Caudate nucleus (tissue), 63 donors: ENCODE measurements at places on chromosomes 2 and 18.
A peak's percentile ranks its signal among the peaks of the same experiment; 100 is the strongest.

DNA sequence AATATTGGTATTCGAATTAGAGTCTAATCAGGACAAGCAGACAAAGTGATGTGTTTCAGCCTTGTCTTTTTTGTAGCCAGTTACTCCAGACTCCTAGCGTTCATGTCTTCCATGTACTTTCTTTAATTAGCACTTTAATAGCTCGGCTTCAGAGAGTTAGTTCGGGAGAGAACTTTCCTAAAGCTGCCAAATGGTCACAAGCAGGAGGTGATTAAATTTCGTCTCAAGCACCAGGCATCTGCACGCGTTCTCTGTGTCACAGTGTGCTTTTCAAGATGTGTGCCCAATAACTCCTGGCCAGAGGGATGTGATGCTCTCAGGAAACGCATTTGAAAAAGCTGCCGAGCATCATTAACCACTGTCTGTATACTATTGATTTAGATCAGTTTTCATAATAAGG is 790.8 kb downstream of the SOCS6 start:
- no peak for DNase-seq

DNA sequence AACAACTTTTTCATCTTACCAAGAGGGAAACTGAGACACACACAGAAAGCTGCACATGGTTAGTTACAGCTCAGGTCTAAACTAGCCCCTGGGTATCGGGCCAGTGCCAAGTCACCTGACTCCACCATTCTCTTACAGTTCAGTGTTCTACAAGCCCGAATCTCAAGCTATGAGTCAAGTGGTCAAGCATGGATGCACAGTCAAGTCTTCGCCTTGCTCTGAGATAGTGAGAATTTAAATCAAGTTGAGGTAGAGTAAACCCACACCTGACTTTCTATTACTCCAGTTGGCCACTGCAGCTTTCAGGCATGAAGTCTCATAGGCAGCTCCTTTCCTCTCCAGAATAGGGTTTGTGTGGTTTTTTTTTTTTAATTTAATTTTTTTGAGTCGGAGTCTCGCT is 34.5 kb upstream of the ARL5A start:
- no peak for DNase-seq

DNA sequence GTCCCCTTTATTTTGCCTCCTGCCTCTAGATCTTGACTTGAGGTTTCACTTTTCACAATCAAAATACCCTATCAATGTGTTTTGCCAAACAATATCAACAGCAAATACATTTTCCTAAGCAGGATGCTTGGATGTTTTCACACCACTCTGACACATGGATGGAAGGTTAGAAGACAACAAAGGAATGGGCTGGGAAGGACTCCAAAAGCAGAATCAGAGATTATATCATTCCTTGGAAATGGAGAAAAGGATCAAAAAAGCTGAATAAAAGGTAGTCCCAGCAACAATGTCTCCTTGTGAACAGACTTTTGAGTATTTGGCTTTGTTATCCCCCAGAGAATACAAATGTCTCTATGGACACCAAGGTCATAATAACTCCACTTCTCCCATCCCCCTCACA is 170.8 kb downstream of the ETAA1 start:
- DNase-seq, result no peak

DNA sequence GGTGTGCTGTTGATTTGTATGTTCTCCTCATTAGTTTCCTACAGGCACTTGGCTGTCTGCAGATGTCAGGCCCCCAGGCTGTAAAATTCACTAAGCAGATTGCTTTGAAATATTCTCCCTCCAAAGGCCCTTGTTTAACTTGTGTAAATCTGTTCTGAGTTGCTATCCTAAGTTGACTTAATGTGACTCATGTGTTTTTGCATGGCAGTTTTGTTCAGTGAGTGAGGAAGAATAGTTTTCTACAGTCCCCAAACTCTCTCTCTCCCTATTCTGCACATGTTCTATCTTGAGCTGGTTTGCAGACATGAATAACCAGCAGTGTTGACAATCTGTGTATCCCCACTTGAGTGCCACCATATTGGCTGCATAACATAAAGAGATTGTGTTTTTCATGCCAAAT is 1005.4 kb upstream of the DDX18 start:
- DNase-seq, result no peak

- no peak for DNase-seq
Measured at GRCh38 chr2:20148426-20148922, 76.5 kb downstream of the SDC1 start.

DNA sequence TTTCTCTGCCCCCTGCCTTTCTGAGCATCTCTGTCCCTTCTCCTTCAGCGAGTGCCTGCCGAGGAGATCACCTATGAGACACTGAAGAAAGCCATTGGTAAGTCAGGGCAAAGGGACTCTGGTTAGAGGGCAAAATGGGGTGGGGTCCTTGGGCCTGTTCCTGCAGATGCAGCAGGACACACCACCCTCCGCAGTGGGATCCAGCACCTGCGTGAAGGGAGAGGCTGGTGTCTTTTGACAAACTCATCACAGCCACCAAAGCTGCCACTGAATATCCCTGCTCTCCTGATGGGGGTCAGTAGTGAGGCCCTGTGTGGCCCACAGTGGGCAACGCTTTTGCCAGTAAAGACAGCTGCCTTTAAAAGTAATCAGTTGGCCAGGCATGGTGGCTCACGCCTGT is 18.7 kb downstream of the POMC start:
- DNase-seq, result no peak

DNA sequence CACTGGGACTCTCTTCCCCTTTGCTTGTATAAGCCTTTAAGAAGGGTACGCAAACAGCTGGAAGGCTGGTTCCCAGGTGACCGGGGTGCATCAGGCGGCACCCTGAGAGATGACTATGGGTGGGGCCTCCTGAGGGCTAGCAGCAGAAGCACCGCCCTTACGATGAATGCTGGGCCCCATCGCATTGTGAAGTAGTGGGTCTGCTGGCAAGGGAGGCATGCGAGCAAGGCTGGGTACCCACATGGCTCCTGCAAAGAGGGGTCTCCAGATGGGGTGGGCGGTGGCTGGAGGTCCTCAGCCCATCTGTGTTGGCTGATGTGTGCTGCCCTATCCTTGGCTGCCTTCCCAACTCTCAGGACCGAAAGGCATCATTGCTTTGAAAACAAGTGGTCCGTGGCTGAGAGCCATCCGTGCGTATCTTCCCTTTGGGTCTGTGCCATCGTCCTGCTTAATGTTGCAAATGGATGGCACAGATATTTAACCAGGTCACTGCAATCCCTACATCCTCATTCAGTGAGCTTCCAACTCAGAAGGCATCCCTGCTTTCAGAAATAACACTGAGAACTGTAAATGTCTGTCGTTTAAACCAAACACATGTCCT is 83.5 kb upstream of the GPC1 start:
- DNase-seq, result no peak

DNA sequence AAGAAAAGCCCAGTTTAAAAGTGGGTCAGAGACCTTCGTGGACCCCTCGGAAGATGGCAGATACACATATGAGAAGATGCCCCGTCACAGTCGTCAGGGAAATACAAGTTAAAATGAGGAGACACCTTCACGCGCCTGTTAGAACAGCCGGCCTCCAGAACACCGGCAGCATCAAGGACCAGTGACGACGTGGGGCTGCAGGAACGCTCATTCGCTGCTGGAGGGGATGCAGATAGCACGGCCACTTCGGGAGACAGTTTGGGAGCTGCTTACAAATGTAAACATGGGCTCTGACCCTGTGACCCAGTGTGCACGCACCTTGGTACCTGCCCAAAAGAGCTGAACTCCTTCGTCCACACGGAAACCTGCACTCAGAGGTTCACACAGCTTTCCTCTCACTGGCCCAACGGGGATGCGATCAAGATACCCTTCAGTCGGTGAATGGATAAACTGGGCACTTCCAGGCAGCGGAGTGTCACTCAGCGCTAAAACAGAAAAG is 83.7 kb upstream of the CTDP1 start:
- no peak for DNase-seq

- DNase-seq, result no peak
Measured at GRCh38 chr18:71443706-71444480, 1100.2 kb downstream of the CBLN2 start.

GRCh38 chr2:20378891-20379519 is 28.4 kb upstream of the PUM2 start:
- peak; percentile 78 for DNase-seq

DNA sequence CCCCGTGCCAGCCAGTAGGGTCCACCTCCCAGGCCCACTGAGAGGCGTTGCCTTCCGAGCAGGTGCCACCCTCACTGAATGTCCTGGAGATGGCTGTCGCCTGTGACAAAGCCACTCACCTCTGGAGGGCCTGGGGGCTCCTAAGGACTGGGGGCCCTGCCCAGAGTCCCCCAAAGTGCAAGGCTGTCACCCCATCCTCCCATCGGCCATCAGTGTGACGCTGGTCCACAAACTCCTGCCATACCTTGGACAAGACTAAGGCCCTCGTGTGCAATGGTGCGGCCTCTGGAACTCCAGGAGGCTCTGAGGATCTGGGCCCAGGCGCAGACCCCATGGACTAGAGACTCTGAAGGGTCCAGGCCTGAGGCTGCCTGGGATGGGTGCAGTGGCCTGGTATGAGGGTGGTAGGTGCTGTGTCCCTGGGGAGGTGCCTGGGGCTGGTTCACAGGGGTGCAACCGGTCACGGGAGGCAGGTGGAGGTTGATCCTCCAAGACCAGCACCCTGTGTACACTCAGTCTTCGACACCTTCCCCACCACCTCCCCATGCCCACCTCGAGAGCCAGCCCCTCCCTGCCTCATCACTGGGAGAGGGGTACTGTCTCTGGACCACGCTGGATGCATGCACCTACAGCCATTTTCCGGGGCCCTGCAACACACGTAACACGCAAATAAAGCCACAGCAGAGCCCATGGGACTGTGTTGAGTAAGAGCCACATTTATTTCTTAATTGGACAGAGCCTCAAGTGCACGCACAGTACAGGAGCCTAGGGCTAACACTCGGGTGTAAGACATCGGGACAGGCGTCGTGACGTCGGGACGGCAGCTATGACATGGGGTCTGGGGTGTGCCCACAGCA is 21.6 kb downstream of the AQP12A start:
- DNase-seq, result no peak

- no peak for DNase-seq
Measured at GRCh38 chr2:217013926-217014325, 154.1 kb upstream of the TNP1 start.

GRCh38 chr2:28716265-28716865 is 35.3 kb upstream of the PPP1CB start:
- no peak for DNase-seq

DNA sequence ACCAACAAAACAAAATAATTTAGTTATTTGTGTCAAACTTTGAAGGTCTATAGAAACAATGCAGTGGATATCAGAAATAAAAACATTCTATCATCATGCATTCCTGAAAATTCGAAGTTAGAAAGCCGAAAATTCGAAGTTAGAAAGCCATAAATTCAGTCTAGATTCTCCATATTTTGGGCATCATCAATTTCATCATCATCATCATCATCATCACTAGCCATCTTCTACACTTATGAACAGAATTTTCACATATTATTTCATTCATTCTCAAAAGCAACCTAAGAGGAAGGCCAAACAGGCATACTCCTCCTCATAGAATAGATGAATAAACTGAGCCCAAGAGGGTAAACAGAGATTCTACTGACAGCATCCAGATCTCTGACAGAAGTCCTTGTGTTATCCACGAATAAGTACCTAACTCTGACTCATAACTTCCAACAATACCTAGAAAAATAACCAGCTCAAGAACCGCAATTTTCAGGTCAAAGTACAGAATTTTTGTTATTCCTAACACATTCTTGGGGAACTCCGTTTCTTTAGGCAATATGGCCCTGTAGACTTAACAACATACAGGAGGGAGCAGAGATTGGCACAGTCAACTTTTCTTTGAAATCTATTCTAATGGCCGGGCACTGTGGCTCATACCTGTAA is 84.7 kb downstream of the TCF4 start:
- no peak for DNase-seq

- DNase-seq, result no peak
Measured at GRCh38 chr2:163877316-163877715, 141.5 kb upstream of the FIGN start.

- DNase-seq, result no peak
Measured at GRCh38 chr18:63149302-63149587, 170.3 kb downstream of the BCL2 start.

DNA sequence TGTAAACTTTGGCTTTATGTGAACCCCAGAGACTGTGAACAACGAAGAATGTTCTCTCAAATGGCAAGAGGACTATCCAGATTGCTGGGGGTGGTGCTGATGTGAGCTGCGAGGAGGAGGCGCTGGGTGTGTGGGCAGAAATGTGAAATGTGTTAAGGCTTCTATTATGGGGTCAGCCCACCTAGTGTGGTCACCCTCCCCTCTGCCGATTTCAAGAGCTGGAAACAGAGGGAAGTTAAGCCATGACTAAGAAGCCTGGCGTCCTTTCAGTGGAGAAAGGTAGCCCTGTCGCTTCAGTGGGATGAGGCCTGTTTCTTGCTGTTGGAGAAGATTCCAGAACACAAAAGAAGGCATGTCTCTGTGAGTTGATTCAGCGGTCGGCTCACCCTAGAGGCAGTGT is 89.0 kb upstream of the KCTD1 start:
- DNase-seq, result peak; percentile 14

- DNase-seq, result no peak
Measured at GRCh38 chr2:219404954-219405353, 13.2 kb upstream of the DES start.
